Fibroblast of pulmonary artery (primary cell): ENCODE measurements at places on chromosomes 6 and 20.

DNA sequence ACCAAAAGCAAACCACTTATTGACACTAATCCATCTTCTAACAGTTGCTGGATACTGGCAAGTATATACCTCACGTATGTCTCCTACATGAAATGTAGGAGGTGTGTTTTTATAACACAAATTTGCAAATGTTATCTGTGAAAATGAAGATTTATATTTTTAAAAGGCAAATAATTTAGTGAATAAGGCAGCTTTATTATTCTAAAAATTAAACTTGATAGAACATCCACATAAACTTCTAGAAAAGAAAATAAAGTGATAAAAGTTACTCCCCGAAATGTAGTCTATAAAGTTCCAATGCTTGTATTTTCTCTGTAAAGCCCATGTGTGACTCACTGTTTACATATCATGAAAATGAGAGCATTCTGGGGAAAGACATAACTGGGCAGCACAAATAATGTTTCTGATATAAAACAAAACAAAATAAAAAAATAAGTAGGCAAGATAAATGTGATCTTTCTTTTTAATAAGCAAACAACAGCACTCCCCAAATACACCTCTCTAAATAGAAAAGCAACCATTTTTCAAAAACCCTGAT, 84.4 kb downstream of the MAP7 start:
- no peak for DNase-seq

- DNase-seq = peak; percentile 94
These were observed 96.5 kb downstream of the HFE start for GRCh38 chr6:26183581-26184366.

DNA sequence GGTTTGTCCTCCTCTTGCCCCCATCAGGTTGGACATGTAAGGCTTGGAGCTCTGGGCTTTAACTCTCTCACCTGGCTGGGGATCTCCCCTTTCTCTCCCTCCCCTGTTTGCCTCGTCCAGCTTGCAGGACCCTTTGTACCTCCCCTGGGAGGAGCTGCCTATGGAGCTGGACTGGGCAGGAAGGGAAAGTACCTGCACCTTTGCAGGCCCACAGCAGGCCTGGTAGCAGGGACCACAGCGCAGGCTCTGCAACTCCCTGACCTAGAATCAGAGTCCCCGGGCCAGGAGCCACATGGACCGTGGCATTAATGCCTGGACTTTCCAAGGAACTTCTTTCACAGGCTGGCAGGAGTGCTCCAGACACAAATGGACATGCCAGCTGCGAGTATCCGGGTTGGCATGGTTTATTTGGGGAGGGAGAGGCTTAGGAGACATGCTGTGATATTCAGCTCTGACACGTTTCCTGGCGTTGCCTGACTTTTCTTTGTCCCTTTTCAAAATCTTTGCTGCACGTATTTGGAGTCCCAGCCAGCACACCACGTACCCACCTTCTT, 268.5 kb upstream of the EXOC2 start:
- DNase-seq = no peak

DNA sequence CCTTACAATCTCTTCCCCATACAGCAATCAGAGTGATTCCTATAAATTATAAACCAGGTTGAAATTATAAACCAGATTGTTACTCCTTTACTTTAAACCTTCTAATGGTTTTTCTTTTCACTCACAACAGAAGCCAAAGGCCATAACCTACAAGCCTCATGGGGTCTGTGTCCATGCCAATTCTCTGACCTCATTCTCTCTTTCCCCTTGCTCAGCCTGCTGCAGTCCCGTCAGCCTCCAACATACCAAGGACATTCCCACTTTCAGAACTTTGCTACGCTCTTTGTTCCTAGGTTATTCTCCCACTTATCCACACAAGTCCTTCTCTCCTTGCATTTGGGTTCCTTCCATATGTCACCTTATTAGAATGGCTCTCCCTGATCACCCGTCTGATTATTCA, 277.9 kb upstream of the TCF21 start:
- DNase-seq = peak; percentile 49

- DNase-seq = no peak
These were observed 54.2 kb downstream of the CNR1 start for GRCh38 chr6:88111991-88112390.

DNA sequence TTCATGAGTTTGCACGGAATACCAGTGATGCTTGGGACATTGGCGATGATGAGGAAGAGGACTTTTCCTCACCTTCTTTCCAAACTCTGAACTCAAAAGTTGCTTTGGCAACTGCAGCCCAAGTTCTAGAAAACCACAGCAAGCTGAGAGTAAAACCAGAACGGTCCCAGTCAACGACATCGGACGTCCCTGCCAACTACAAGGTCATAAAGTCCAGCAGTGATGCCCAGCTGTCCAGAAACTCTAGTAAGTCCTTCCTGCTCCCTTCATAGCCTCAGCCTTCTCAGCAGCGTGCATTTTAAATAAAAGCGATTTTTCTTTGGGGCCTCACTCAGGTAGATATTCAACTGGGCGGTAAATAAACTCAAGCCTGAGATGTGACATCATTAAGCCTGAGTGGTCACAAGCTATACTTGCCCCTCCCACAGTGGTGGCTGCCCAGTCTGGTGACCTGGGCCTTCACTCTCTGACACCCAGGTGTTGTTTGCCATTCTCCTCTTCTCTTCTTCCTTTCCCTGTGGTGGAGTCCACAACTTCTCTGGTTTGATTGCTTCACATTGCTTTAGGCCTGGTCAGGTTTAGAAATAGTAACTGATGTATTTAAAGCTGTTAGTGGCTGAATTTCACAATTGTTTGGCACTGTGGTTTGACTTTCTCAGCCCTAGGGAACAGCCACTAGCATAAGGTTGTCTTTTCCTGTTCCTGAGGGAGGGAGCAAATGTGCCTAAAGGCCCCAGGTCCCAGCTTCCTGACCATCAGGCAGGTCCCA, 21.6 kb upstream of the TMEM217 start:
- DNase-seq = peak; percentile 86

DNA sequence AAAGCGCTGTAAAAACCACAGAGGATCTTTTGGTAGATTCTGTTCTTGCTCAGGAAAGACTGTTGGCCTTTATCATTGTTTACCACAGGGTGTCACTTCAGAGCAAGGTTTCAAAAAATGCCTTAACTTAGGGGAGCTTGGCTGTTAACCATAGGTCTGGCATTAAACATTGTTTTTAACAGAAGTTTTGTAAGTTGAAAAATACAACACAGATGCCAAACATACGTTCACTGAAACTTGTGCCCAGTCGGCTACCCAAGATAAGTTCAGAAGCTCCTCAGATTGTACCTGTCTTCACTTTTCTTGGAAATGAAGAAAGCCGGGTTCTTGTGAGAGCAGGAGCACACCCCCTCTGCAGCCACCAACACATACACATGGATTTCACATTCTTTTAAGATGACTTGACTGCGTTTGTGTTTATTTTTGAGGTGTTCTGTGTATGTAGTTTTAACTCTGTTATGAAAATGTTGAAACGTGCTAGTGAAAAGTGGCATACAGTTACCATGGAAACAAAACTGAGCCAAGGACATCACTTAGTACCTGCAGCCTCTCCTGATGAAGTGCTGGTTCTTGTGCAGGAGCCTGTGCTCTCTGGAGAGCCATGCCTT, 64.9 kb downstream of the SYCP2L start:
- DNase-seq = peak; percentile 78

DNA sequence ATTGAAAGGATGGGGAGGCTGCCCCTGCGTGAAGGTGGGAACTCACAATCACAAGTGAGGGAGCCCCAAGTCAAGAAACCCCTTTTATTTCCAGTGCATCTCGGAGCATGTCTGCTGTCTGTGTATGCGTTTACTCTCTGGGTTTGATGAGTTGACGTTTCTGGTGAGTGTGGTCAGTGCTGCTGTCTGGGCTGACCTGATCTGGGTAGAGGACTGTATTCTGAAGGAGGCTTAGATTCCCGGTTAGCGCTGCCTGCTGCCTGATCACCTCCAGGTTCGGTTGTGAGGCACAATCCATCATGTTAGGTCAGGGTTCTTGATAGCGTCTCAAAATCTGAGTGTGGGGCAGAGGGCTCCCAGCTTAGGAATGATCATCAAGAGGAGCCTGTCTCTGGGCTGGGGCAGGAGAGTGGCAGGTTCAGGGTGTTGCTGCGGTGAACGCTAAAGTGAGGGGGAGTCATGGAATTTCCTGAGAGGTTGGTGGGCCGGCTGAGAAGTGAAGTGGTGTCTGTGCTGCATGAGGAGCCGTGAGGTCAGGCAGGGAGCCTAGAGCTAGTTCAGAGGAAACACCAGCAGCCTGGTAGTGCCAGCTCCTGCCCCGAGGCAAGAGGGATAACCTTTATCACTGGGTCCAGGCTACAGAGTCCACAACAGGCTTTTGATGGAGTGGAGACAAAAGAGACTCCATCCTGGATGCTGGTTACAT, 225.3 kb upstream of the CST7 start:
- no peak for DNase-seq

- DNase-seq = no peak
These were observed 52.5 kb upstream of the CCN2 start for GRCh38 chr6:132003516-132004178.

DNA sequence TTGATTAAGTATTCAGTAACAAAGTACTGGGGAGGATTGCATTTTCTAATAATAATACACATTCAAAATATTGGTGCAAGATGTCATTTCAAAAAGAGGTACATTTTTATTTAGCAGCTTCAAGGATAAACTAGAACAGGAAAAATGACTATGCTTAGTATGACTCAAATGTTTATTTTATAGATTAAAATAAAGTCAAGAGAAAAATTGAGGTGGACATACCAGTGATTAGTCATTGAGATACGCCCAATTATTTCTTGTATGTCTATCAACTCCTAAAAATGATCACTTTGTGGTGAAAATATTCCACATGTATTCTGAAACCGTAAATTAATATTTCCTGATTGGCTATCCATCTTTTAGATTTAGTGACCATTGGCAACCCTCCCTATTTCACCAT, 96.7 kb downstream of the PHF3 start:
- peak; percentile 17 for DNase-seq

DNA sequence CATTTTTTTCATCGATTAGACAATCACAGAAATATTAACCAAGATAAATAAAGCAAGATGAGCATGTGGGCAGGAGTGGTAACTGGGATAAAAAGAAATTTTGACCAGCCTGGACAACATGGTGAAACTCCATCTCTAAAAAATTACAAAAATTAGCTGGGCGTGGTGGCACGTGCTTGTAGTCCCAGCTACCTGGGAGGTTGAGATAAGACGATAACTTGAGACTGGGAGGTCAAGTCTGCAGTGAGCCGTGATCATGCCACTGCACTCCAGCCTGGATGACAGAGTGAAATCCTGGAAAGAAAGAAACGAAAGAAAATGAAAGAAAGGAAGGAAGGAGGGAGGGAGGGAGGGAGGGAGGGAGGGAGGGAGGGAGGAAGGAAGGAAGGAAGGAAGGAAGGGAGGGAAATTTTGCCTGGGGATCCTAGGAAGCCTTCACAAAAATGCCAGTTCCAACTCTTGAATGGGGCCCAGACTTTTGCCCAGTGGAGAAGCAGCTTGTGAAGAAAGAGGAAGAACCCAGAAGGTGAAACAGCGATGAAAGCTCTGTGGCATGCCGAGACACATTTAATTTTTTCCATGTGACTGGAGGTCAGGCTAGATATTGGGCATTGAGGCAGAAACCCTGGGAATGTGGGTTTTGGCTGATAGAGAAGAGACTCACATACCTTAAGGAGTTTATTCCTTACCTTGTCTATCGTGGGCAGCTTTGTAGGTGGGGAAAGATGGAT, 20.3 kb downstream of the CCDC170 start:
- DNase-seq = no peak

- DNase-seq = no peak
These were observed 68.5 kb upstream of the ZNF184 start for GRCh38 chr6:27541212-27541932.

DNA sequence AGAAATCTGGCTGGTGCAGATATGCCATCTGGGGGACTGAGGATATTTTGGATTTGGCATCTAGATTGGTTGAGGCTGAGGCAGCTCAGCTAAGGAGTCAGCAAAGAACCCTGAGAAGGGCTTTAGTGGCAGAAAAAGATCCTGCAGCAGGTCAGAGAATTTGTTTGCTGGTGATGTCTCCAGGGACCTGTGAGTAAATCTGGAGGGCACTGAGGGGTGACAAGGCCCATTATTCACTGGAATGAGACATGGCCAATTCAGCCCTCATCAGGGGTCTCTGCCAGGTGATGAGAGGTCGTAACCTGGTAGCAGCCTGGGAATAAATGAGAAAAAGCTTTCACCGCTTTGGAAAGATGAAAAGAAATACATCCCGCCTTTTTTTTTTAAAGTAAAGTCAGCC, 118.3 kb upstream of the FBXL4 start:
- DNase-seq = no peak

GRCh38 chr6:97052896-97053295, 128.4 kb downstream of the KLHL32 start:
- DNase-seq = no peak

DNA sequence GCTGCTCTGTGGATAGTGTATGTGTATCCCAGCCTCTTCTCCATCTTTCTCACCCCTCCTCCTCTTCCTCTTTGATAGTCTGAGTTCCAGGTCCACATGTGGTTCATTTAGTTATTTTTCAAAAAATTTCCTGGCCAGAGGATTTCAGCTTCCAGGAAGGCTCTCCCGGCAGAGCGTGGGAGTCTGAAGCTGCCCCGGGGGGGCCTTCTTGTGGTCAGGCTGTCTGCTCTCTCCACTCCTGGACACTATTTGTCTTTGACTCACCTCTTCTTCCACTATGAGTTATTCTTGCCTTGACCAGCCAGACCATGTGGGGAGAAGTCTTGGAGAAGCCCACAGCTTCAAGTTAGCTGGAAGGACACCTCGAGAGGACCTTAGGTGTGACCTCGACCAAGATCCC, 258.8 kb downstream of the CDC5L start:
- DNase-seq = peak; percentile 67

- no peak for DNase-seq
These were observed 15.8 kb downstream of the ANKRD60 start for GRCh38 chr20:58212636-58213035.

- DNase-seq = no peak
These were observed 27.6 kb downstream of the CDH26 start for GRCh38 chr20:59985864-59986263.

DNA sequence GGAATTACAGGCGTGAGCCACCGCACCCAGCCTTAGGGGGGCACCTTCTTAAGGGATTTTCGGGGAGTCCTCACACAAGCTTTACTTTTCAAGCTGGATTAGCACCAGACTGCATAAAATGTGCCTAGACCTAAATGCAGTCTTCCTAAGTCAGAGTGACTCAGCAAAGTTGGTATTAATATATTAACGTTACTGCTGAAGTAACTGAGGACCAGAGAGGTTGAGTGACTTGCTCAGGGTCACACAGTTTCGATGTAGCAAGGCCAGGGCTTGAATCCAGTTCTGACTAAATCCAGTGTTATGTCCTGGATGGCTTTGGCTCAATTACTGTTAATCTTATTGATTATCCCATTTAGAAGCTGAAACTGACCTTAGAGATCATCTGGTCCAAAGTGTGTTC, 13.4 kb downstream of the EDEM2 start:
- DNase-seq = no peak

GRCh38 chr6:57097596-57097995, 7.6 kb downstream of the ZNF451 start:
- peak; percentile 14 for DNase-seq
